ENCODE measurements at places on chromosomes 7 and 10. TPM values are rescaled to one million over a fixed set of nuclear protein-coding genes. Genes with fewer than 3 reads are reported as not detected.

UPK3B gene
- 19.9 TPM for total RNA-seq

NOC3L gene
- total RNA-seq = 26.3 TPM

SLIT1 gene
- total RNA-seq = 0.07 TPM

AKR1C1 gene
- total RNA-seq = 467 TPM

CLCN1 gene
- 0.03 TPM for total RNA-seq

OR9A2 gene
- not detected for total RNA-seq

GFRA1 gene
- 9.5 TPM for total RNA-seq

LIPM gene
- not detected for total RNA-seq

KLF14 gene
- 0.06 TPM for total RNA-seq

Measured in A549 treated with AZD2906 at 1 μM for 4 hours (cell line).